Suppressor macrophage treated with lipopolysaccharide for 4 hours (primary cell): ENCODE measurements at places on chromosomes 5 and 9.

- no peak for DNase-seq
Measured at GRCh38 chr9:20135119-20135697, 346.4 kb upstream of the SLC24A2 start.

- DNase-seq, result no peak
Measured at GRCh38 chr5:134989266-134989830, 21.6 kb downstream of the CATSPER3 start.

DNA sequence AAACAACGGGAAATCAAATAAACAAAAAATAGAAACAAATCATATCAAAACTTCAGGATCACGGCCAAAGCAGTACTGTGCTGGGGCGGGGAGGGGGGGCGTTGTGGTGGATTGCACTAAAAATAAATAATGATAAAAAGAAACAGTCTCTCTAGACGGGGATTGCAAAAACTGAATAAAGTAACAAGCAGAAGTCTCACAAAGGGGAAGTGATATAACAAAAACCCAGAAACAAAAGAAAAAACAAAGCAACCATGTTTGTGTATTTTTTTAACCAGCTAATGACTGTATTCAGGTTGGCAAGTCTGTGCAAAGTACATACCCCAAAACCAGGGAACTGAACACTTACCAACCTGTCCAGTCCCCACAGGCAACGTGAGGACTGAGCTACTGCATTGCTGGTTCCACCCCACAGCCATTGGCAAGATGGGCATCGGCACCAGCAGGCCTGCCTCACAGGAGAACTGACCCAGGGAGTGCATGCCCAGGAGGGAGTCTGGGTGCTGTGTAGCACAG lies 24.1 kb downstream of the BICD2 start:
- DNase-seq, result peak; percentile 62

DNA sequence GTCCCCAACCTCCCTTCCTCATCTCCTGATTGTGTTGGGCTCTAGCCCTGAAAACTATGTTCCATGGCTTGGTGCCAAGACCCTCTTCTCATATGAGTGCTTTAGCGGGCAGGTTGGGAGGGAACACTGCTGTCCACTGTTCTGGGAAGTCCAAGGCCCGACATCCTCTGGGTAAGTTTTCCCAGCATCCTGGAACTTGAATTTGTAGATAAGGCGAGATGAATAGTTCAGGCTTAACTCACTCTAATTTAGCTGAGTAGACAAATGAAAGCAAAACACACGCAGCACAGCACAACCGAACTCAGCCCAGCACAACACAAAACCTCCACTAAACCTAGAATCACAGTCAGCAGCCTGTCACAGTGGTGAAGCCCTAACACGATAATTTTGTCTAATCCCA lies 95.3 kb upstream of the SLC28A3 start:
- no peak for DNase-seq

GRCh38 chr9:27829621-27830020 lies 256.3 kb upstream of the C9orf72 start:
- DNase-seq, result no peak

DNA sequence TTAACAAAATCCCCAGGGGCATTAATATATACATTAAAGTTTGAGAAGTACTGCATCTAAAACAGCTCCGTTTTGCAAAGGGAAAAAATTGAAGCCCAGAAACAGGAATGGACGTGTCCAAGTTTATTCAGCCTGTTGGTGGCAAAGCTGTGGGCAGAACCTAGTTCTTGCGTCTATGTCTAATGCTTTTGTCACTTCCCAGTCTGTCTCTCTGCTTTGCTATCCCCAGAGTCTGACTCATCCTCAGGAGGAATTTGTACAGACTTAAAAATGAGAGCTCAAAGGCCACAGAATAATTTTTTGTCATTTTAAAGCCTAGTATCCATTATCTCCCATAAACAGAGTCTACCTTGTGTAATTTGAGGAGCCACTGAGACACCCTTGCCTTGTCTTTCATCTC lies 330.9 kb upstream of the GRIA1 start:
- DNase-seq, result no peak

DNA sequence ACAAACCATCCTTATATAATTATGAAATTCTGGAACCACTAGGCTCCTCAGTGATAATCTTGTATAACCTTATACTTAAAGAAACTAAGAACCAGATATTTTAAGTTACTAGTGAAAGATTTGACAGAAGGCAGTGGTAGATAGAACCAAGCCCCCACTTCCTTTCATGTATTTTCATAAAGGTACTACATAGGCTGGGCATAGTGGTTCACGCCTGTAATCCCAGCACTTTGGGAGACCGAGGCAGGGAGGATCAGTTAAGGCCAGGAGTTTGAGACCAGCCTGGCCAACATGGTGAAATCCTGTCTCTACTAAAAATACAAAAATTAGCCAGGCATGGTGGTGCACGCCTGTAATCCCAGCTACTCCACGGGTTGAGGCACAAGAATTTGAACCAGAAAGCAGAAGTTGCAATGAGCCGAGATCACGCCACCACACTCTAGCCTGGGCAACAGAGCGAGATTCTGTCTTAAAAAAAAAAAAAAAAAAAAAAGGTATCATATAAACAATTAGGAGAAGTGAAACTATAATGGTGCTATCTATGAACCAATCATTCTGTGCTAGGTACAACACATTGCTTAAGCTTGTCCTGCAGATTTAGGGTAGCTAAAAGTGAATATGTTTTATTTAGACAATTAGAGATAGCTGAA lies 27.9 kb upstream of the DTWD2 start:
- peak; percentile 44 for DNase-seq

- no peak for DNase-seq
Measured at GRCh38 chr9:71364186-71364955, 242.9 kb upstream of the TRPM3 start.

GRCh38 chr9:129776938-129777768 lies 24.3 kb upstream of the PTGES start:
- DNase-seq, result peak; percentile 100

- no peak for DNase-seq
Measured at GRCh38 chr5:1208221-1208742, 6.9 kb downstream of the SLC6A19 start.

DNA sequence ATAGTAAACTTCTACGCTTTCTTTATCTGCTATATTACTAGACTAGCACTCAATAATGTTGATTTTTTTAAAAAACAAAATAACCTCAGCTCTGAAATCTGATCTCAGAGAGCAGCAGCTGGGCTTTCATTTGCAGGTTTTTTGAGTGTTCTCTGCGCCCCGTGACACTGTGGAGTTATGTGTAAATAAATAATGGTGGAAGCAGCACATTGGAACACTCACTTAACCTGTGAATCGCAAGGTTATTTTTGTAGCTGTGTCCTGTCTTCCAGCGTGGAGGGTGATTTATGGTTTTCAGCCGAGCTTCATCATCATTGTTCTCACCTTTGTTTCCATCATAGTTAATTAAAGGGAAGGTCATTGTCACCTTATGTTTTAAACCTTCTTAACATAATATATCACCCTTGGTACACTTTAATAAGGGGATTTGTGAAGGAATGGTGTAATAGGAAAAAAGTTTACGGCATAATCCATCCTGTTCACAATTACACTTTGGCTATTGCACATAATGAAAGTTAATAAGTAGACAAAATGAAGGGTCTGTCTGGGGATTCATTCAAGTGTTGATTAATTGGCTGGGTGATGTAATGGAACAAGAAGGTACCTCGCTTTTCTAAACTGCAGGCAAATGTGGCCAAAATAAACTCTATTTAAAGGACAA lies 493.3 kb upstream of the ADAMTS16 start:
- DNase-seq, result no peak

- DNase-seq, result no peak
Measured at GRCh38 chr5:36641431-36641830, 35.0 kb downstream of the SLC1A3 start.

GRCh38 chr9:89812556-89813181 lies 207.9 kb downstream of the GADD45G start:
- no peak for DNase-seq

GRCh38 chr5:105917189-105917588 lies 1753.5 kb downstream of the EFNA5 start:
- DNase-seq, result no peak

DNA sequence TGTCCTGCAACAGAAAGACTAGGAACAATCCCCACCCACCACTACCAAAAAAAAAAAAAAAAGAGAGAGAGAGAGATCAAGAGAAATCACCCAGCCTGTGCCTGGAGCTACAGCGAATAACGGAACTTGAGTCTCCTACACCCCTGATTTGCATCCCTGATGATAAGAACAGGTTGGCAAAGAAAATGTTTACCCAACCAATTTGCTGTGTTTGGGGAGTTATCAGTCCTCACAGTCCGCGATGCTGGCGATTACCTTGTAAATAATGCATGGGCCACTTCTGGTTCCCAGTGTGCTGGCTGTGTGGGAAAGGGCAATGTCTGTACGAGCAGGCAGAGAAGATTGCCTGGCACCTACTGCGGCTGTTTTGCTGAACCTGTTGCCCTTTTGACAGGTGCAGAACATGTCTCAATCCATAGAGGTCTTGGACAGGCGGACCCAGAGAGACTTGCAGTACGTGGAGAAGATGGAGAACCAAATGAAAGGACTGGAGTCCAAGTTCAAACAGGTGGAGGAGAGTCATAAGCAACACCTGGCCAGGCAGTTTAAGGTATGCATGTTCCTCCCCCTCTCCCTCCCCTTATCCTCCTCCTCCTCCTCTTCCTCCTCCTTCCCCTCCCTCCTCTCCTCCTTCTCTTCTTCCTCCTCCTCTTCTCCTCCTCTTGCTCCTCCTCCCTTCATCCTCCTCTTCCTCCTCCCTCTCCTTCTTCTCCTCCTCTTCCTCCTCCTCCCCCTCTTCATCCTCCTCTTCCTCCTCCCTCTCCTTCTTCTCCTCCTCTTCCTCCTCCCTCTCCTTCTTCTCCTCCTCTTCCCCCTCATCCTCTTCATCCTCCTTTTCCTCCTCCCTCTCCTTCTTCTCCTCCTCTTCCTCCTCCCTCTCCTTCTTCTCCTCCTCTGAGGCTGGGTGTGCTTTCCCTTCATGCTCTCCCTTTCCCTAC lies 8.3 kb downstream of the OLFM1 start:
- no peak for DNase-seq

DNA sequence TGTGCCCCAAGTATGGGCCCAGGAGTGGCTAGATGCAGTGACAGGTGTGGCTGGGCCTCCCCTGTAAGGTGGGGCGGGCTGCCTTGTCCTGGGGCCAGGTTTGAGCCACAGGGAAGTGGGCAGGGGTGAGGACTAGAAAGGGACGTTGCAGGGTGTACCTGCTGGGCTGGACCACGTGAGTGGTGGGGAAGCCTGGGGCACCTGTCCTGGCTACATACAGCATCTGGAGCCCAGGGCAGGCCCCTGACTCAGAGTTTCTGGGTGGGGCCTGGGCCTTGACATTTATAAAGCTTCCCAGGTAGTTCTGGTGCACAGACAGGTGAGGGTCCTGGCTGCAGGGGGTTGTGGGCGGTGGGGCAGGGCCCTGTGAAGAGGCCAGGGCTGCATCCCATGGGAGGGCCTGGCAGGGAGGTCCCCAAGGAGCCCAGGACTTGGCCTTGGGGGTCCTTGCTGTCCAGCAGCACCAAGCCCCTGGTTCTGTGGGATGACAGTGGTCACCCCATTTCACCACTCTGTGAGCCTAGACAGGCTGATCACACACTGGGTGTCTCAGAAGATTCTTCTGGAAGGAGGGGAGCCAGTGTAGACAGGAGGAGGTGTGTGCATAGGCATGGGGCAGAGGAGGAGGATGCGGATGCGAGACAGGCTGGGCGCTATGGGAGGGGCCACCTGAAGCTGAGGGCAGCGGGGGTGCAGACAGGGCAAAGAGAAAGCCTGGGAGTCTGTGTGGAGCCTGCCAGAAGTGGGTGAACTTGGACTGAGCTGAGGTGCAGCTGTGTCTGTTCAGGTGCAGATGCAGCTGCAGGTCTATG lies 94.0 kb downstream of the PHF2 start:
- peak; percentile 35 for DNase-seq

DNA sequence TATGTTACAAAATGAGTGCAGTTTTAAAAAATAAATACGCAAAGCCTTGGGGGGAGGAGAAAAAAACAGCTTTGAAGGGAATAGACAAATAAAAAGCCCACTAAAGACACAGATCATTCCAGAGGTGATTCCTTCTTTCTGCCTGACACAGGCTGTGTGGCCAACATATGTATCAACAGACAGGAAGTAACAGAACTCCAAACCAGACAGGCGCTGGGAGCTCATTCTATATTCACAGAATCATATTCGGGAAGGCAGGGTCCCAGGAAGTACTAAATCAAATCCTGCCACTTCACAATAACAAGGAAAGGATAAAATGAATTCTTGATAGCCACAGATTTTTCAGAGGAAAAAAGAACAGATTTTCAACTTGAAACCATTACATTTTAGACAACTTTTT lies 62.1 kb downstream of the SEMA5A start:
- DNase-seq, result no peak

- peak; percentile 2 for DNase-seq
Measured at GRCh38 chr9:18238254-18238653, 235.7 kb upstream of the ADAMTSL1 start.

GRCh38 chr9:94668418-94668927 lies 29.2 kb upstream of the FBP1 start:
- DNase-seq, result no peak

- DNase-seq, result no peak
Measured at GRCh38 chr5:174553556-174553955, 170.8 kb upstream of the MSX2 start.

DNA sequence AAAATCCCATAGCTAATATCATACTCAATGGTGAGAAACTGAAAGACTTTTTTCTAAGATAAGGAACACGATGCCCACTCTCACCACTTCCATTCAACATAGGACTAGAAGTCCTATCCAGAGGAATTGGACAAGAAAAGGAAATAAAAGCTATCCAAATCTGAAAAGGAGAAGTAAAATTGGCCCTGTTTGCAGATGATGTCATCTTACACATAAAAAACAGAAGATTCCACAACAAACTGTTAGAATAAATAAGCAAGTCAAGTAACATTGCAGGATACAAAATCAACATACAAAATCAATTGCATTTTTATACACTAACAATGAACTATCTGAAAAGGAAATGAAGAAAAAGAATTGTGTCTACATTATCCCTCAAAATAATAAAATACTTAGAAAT lies 308.0 kb downstream of the MCTP1 start:
- DNase-seq, result peak; percentile 12

- no peak for DNase-seq
Measured at GRCh38 chr9:17520268-17521064, 58.4 kb upstream of the SH3GL2 start.
